H1 (cell line): ENCODE measurements at places on chromosomes 7 and 10. TPM values are rescaled to one million over a fixed set of nuclear protein-coding genes. Genes with fewer than 3 reads are reported as not detected.

DNA sequence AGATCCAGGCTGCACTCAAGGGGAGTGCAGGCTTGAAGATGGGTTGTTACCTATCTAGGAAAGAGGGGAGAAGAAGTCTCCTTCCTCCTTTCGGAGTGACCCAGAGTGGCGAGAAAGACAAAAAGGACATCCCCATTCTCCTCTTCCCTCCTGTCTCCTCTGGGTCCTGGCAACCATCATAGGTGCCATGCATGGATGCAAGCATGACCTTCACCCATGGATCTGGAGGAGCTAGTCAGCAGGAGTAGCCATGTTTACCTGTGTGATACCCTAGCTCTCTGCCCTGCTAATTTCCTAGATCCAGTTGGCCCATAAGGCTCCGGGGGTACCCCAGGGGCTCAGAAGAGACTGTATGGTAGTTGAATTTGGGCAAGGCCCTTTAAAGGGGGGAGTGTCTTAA is 17.2 kb upstream of the CROT start:
- H3K4me3 ChIP-seq = no peak overlapping the region
- H3K27ac ChIP-seq = no peak overlapping the region
- no peaks in the 10 kb centered on the region for H3K27me3 ChIP-seq

DNA sequence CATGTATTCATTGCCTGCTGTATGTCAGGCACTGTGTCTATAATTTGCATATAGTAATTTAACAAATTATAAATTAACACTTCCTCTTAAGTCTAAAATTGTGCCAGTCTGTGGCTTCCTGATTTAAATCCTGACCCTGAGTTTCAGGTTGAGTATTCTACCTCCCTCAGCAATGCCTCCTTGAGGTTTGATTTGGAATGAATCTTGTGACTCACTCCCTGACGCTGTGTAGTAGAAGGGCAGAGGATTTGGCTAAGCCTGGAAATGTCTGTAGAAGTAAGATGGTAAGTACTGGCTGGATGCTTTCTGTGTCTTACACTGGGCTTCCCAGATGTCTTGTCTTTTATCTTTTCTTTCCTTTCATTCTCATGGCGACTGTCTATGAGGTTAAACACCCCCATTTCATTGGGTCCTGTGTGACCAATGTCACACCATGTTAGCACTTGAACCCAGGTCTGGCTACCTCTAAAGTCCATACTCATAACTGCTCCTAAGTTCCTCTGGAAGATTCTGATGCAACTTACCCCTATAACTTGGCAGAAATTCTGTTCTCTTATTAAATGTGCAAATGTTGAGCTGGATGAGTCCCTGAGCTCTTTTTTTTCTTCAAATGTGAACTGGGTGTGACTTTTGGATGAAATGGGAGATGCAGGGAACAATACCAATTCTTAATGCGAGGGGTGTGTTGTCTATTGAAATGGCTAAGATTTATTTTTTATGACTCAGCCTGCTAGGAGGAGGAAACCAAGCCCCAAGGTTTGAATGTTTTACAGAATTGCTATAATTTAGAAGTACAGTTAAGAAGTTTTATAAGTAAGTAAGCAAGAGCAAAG is 48.5 kb downstream of the PLCE1 start:
- no peak for DNase-seq
- no peak overlapping the region for H3K4me3 ChIP-seq
- H3K36me3 ChIP-seq = no peaks in the 10 kb centered on the region
- H3K27me3 ChIP-seq = no peaks in the 10 kb centered on the region

PIK3AP1 gene
- 2.9 and 4.5 TPM in 2 replicates for total RNA-seq

CYP2W1 gene
- not detected in 2 replicates for total RNA-seq

DNA sequence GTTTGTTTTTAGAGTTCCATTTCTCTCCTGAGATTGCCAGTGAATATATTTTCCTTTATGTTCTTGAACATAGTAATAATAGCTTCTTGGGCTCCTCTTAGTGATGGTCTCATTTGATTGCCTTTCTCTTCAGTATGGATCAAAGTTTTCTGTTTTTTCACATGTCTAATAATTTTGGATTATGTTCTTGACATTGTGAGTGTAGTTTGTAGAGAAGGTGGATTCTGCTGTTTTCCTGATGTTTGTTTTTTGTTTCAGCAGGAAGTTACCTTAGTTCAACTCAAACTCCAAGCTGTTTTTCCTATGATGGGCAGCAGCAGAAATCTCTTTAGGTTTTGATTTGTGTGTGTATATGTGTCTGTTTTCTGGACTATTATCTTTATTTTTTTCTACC is 43.8 kb downstream of the TAF3 start:
- no peak overlapping the region for H3K4me3 ChIP-seq
- no peak for DNase-seq
- no peaks in the 10 kb centered on the region for H3K27me3 ChIP-seq
- no peaks in the 10 kb centered on the region for H3K36me3 ChIP-seq

GRCh38 chr7:18212758-18213157 is 185.1 kb upstream of the PRPS1L1 start:
- no peaks in the 10 kb centered on the region for H3K27me3 ChIP-seq
- H3K27ac ChIP-seq = no peak overlapping the region
- DNase-seq = no peak
- H3K36me3 ChIP-seq = no peaks in the 10 kb centered on the region
- H3K4me3 ChIP-seq = no peak overlapping the region

DNA sequence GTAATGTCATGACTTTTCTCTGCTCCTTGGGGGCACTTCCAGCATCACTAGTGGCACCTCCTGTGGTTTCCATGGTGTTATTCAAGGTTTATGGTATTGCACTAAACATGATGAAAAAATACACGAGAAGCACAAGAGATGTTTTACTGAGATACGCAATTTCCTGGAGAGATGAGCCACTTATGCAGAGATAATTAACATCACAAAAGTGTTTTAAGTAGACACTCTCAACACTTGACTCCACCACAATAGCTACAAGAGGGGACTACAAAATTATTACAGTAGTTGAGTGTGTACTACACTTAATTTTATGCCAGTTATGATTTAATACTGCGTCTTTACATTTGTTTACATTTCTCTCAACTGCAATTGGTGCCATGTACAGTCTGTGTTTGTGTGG is 906.7 kb downstream of the DNAJB9 start:
- H3K36me3 ChIP-seq = no peaks in the 10 kb centered on the region
- DNase-seq = no peak
- H3K4me1 ChIP-seq = no peaks in the 10 kb centered on the region
- H3K4me3 ChIP-seq = no peak overlapping the region
- no peaks in the 10 kb centered on the region for H3K27me3 ChIP-seq
- no peak overlapping the region for H3K27ac ChIP-seq

- H3K27ac ChIP-seq = no peak within 1 kb of the TSS
- DNase-seq = peak; percentile 63
- H3K27me3 ChIP-seq = peaks cover 18% of the 10 kb centered on the region
- H3K4me1 ChIP-seq = peaks cover 14% of the 10 kb centered on the region
Measured at GRCh38 chr7:98869597-98870120, at the start of gene TMEM130. Gene TMEM130, minus strand, starts transcription at chr7:98870014. Its CDS starts 153 bp downstream, at chr7:98869861.

FAM24A gene
- total RNA-seq = not detected in 2 replicates

PPP1R9A gene
- total RNA-seq = 15.5 and 20.3 TPM in 2 replicates
